Stimulated activated CD8-positive, alpha-beta memory T cell treated with anti-CD3 and anti-CD28 coated beads, Interleukin-12 subunit alpha, Interleukin-12 subunit beta, amount 100 ng/mL, for 1 hour (primary cell): ENCODE measurements at places on chromosomes 1 and 21.
A peak's percentile ranks its signal among the peaks of the same experiment; 100 is the strongest.

DNA sequence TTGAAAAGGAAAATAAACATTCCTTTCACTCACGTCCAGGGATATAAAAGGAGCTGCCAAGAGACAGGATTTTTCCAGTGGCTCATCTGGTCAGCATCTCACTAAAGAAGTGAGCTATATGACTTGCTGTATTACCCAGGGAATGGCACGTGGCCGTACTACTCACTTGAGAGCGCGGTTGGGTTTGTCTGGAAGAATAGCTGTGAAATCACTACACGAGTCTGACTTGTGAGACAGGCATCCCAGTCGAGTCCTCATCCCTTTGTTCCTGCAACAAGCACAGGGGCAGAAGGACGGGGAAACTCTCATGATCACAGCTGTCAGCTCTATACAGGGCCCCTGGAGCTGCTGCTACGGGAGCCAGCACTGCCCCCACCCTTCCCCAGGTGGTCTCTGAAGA is 17.7 kb downstream of the RGS8 start:
- DNase-seq, result no peak

DNA sequence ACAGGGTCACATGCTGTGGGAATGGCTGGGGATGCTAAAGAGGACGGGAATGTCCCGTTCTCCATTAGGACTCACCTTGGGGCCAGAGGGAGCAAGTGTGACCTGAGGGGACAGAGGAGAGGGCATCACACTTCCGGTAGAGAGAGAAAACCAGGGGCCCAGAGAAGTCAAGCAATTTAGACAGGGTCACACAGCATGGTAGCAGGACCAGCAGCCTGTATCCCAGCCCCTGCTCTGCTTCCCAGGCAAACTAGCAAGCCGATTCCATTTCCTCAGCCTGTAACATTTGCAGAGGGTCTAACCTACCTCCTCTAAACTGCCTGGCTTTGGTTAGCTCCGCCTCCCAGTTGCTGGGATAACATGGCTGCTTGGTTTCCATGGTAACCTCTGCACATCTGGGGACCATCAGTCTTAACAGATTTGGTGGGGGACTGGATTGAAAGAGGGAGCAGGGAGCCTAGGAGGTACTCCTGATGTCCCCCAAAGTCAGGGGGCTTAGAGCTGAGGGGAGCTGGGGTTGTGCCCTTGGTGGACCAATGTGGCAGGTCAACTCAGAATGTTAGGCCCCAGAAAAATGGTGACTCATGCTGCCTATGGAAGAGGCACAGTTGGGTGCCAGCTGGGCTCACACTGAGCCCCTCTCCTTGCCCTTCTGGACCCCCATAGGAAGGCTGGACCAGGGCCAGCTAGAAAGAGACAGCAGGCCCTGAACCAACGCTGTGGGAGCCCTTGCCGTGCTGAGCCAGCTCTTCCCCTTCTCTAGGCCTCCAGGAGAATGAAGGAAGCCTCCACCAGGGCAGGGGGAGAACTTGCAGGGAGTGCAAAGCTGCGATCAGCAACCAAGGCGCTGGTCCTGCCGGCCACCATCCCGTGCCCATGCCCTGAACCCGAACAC is 9.5 kb downstream of the COL16A1 start:
- DNase-seq, result no peak

GRCh38 chr21:45780647-45781046 is 137.1 kb downstream of the PCBP3 start:
- DNase-seq, result no peak

GRCh38 chr1:11273595-11274234 is 717 bp downstream of the UBIAD1 start:
- DNase-seq, result no peak

- no peak for DNase-seq
These were observed 187.6 kb downstream of the RHOU start for GRCh38 chr1:228922722-228923376.

GRCh38 chr1:198756470-198756869 is 117.6 kb downstream of the PTPRC start:
- DNase-seq, result no peak

DNA sequence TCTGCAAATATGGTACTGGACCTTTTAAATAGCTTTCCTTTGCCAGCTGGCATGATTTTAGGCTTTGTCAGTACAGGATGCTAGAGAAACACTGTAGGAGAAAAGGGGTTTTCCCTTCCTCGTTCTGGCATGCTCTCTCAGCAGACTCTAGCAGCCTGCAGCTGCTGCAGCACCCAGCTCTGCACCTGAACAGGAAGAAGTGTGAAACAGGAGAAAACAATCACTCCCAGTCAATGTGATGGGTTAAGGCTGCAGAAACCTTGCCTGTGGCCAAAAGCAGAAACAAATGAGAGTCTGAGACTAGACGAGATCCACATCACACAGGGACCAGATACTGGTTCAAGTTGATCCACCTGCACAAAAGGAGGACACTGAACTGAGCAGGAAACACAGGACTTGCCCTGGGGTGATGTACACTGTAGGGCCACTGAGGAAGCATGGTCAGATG is 21.2 kb downstream of the OVGP1 start:
- peak; percentile 16 for DNase-seq

DNA sequence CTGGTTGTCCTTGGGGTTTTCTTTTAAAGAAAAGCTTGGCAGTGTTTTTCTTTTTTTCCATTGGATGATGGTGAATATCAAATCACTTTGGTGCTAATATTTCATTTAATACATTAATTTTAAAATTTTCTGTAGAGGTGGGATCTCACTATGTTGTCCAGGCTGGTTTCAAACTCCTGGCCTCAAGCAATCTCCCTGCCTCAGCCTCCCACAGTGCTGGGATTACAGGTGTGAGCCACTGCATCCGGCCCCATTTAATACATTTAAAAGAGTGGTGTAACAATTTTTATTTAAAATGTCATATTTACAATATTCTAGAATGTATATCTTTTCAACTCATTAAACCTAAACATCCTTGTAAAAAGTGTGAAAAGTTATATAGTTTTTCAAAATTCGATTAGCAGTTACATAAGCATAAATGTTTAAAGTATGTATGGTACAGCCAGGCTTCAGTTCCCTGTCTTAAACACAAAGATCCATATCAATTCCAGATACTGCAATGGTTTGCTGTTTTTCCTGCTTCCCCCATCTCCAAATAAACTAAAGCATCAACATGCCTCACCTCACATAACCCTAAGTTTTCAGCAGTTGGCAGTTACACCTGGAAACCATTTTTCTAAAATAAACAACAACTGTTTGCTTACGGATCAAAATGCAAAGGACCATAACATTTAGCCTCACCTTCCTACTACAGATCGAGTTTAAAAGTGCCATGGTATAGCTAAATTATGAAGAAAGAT is 8.9 kb upstream of the LGALS8 start:
- DNase-seq, result no peak

GRCh38 chr1:91569411-91570119 is 68.9 kb downstream of the CDC7 start:
- no peak for DNase-seq

GRCh38 chr1:1293263-1294249 is 13.3 kb downstream of the SCNN1D start:
- DNase-seq, result no peak

DNA sequence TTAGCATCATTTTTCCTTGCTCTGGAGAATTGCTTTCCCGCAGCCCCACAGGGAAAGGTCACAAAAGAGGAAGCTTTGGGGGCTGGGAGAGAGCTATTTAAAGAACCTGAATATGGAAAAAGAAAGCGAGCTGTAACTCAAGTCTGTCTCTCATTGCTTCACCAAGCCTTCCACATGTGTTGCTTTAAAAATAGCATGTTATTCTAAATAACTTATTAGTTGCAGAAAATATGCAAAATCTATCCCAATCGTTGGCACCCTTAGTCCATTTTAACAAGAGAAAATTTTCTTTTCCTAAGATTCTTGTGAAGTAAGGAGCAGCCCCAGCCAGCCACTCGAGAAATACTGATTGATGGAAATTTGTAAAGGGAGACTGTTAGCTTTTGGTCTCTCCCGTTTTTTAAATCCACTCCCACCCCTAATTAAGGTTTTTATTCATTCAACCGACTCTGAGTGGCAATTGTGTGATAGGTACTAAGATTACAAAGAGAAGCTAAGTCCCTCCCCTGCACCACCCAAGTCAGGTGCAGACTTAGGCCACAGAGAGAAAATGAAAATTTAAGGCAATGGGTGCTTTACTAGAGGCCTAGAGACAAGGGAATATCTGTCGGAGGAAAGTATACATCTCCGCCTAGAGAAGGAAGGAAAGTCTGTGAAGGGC is 802 bp downstream of the CYP4X1 start:
- no peak for DNase-seq

- no peak for DNase-seq
These were observed 256.5 kb downstream of the ZNF648 start for GRCh38 chr1:181804989-181805388.

- no peak for DNase-seq
These were observed 1.0 kb downstream of the LIN28A start for GRCh38 chr1:26411624-26412074.
